T-helper 2 cell (primary cell): ENCODE measurements at places on chromosomes 7 and 10.

DNA sequence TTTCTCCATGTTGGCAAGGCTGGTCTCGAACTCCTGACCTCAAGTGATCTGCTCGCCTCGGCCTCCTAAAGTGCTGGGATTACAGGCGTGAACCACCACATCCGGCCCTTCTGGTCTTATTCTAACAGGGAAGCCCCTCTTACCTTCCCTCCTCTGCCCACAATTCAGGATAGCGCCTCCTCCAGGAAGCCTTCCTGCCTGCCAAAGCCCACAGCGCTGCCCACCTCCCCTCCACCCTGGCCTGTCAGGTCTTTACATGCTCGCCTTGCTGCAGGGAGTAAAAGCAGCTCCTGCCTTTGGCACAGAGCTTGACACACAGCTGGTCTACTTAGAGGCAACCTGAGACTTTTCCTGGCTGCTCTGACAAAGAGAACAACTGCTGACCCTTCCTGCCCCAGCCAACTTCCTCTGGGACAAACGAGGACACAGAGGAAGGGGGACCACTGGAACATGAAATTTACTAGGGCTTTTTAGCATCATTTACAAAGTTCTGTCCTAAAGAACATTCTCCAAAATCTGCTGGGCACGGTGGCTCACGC is 13.2 kb downstream of the MLXIPL start:
- no peak for DNase-seq

DNA sequence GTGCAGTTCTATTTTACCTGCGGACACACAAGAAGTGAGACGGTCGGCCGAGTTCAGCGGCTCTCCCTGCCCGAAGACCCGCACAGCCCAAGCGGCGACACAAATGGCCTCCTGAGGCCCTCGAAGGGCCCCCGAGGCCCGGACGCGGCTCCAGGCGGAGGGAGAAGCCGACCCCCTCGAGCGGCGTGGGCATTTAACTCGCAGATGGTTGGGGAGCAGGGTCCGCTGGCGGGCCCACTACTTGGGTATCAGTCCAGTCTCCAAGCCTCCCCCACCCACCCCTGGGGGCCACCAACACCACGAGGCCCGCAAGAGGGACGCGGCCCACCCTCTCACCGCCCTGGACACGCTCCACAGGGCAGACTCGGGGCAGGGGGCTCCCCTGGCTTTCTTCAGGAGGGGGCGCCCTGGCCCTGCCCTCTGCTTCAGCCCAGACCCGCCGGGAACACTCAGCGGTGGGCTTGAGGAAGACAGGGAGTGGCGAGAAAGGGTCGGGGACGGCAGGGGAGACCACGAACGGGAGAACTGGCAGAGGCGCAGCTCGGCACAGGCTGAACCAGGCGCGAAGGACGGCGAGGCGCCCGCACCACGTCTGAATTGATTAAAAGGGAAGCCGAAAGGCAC is 1.7 kb downstream of the IGF2BP3 start:
- no peak for DNase-seq

- DNase-seq, result no peak
These were observed 6.5 kb upstream of the RBM20 start for GRCh38 chr10:110637558-110638053.

- DNase-seq, result no peak
These were observed 3.8 kb downstream of the RTKN2 start for GRCh38 chr10:62264702-62265436.

DNA sequence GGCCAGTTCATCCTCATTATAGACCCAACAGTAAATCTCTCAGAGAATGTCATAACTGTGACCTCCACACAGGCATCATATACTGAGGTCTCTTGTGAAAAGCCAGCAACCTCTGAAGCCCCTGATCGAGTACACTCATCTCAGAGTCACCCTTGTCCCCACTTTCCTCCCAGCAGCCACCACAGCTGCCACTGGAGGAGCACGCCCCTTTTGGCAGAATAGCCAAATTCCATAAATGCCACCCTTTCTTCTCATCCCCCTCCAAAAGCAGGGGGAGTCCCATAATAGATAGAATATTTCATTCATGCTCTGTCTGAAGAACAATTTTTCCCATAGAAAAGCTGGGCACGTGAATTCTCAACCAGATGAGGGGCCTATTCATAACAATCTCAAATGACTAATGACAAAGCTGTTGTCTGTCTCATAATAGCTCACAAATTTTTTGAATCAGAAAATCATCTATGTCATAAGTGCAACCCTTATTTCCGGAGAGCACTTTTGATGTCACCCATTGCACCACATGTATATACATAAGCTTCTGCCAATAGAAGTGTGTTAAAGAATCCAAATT is 47.4 kb downstream of the SGMS1 start:
- no peak for DNase-seq

GRCh38 chr7:74185016-74185415 is 10.9 kb downstream of the EIF4H start:
- no peak for DNase-seq
